ENCODE measurements at places on chromosomes 5 and 9. TPM values are rescaled to one million over a fixed set of nuclear protein-coding genes. Genes with fewer than 3 reads are reported as not detected.

The PCDHGA6 gene
- total RNA-seq: 1.5 TPM

The CFAP90 gene
- total RNA-seq: not detected

The HRCT1 gene
- 7.3 TPM for total RNA-seq

The IGFBPL1 gene
- total RNA-seq: not detected

The FAT2 gene
- total RNA-seq: not detected

The TRPM3 gene
- 1.6 TPM for total RNA-seq

The IL5 gene
- total RNA-seq: not detected

The PCDHGA5 gene
- total RNA-seq: 1.4 TPM

The SH3RF2 gene
- 0.58 TPM for total RNA-seq

The LRSAM1 gene
- 15.0 TPM for total RNA-seq

The DCAF12 gene
- total RNA-seq: 15.6 TPM

The KIF20A gene
- total RNA-seq: 61.7 TPM

The SLC34A3 gene
- total RNA-seq: not detected

The MYMK gene
- total RNA-seq: not detected

The IER5L gene
- 60.8 TPM for total RNA-seq

The GABRB2 gene
- total RNA-seq: not detected

The PCDHB2 gene
- total RNA-seq: 11.2 TPM

The IPPK gene
- total RNA-seq: 19.1 TPM

The UBAC1 gene
- 72.5 TPM for total RNA-seq

The TAF1L gene
- total RNA-seq: 0.04 TPM

The PTPRD gene
- total RNA-seq: 8.1 TPM

The SLC46A2 gene
- total RNA-seq: not detected

The MFAP3 gene
- total RNA-seq: 28.8 TPM

The LAMC3 gene
- total RNA-seq: 1.5 TPM

The HAUS6 gene
- total RNA-seq: 38.6 TPM

The STC2 gene
- total RNA-seq: 31.2 TPM

The TRAF1 gene
- 7.8 TPM for total RNA-seq

The SV2C gene
- not detected for total RNA-seq

The SHISAL2B gene
- not detected for total RNA-seq

The IL13 gene
- 0.42 TPM for total RNA-seq

The ENTPD2 gene
- not detected for total RNA-seq

The NUDT2 gene
- 37.5 TPM for total RNA-seq

The CNTFR gene
- not detected for total RNA-seq

The EIF4E1B gene
- not detected for total RNA-seq

The KIF4B gene
- 0.03 TPM for total RNA-seq
